ENCODE measurements at places on chromosomes 3 and 15.

- DNase-seq = no peak
Measured at GRCh38 chr3:171881251-171881650, 38.1 kb downstream of the TMEM212 start.

DNA sequence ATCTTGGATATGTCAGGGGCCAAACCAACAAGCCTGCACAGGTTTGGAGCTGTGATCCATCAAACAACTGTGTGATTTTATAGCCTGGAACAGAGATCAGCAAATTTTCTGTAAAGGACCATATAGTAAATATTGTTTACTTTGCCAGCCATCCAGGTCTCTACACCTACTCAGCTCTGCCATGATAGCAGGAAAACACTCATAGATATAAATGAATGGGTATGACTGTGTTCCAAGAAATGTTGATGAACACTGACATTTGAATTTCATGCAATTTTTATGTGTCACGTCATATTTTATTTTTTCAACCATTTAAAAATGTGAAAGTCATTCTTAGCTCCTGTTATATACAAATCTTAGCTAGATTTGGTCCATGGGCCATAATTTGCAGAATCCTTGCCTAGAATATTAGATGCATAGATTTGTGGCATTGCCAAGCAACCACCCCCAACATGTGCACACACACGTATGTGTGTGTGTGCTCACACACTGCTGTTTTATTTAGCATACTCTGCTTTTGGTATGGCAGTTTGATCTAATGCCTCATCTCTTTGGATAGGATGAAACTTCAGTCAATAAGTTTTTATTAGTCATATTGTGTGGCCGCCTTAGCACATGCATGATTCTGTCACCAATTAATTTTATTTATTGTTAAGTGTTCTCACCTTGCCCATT, 6.4 kb downstream of the ATXN7 start:
- no peak for DNase-seq

DNA sequence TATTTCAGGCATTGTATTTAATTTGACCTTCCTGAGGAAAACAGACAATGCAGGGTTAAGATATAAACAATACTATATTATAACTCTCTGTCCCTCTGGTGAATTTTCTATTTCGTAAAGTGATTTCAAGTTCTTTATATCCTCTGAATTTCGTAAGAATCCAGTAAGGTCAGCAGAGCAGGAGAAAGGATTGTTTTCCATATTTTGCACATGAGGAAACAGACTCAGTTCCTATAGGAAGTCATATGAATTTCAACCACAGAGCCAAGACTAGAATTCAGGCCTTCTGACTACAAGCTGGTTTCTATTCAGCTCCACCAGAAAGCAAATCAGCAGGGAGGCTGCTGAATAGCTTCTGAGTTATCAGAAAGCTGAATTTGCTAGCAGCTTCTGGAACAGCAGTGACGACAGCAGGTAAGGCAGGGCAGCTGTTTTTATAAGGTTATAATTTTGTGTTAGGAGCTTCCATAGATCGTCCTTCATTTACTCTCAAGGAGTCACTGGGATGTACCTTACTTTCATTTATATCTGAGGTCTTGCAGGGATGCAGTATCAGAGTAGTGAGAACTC, 11.1 kb upstream of the PLAAT1 start:
- no peak for DNase-seq

DNA sequence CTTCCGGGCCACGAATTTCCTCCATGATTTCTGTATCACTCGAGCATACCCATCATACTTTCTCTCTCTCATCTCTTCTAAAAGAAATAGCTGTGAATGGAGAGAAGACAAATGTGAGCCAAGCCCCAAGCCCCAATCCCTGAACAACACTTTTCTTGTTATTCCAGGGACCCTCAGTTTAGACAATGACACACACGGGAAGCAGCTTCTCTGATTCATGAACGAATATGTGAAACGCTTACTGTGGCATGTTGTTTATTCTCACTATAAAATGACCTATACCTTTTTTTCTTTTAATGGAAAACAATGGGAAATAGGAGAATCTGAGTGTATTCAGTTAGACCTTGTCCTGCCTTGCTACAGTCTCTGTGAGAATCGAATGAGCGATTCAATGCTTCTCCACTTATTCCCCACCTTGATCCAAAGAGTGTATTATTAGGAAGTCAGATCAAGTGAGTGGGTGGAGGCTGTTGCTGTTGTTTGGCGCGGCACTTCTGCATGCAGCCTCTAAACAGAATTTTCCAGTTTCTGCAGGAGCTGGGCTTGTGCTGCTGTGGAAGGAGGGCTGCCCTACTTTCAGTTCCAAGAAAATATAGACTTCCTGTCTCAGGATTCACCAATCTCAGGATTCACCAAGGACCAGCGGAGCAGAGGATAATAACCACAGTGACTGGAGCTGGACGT, 32.4 kb upstream of the LDHAL6B start:
- peak; percentile 69 for DNase-seq

GRCh38 chr15:60945196-60945595, 283.9 kb downstream of the RORA start:
- DNase-seq = peak; percentile 68

DNA sequence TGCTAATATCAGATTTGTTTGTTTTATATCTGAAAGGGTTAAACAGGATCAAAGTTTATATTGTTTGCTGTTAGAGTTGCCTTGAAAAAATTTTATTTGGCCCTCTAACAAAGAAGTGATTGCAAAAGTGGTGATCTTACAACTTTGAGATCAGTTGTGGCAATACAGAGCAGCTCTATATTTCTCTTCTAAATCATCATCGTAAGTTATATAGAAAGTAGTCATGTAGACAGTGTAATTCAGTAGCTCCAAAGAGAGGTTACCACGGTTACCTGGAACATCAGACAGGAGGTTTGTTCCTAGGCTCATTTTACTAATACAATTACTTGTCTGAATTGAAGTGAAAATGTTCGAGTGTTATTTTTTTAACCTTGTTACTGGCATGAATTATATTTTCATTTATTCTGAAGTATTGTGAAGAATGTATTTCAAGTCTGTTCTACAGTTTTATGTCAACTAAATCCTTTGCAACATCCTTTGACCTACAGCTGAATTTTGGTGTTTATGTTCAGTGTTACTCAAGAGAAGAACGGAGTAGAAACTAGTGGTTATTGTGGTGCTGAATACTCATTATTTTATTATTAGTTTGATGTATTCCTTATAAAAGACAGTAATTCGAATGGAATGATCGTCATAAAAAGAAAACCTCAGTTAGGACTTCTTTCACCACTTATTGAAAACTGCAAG, 214.2 kb downstream of the NAALADL2 start:
- DNase-seq = no peak

GRCh38 chr3:157166115-157166514, 6.2 kb upstream of the CCNL1 start:
- DNase-seq = no peak
